ENCODE measurements at places on chromosomes 11 and 22.

DNA sequence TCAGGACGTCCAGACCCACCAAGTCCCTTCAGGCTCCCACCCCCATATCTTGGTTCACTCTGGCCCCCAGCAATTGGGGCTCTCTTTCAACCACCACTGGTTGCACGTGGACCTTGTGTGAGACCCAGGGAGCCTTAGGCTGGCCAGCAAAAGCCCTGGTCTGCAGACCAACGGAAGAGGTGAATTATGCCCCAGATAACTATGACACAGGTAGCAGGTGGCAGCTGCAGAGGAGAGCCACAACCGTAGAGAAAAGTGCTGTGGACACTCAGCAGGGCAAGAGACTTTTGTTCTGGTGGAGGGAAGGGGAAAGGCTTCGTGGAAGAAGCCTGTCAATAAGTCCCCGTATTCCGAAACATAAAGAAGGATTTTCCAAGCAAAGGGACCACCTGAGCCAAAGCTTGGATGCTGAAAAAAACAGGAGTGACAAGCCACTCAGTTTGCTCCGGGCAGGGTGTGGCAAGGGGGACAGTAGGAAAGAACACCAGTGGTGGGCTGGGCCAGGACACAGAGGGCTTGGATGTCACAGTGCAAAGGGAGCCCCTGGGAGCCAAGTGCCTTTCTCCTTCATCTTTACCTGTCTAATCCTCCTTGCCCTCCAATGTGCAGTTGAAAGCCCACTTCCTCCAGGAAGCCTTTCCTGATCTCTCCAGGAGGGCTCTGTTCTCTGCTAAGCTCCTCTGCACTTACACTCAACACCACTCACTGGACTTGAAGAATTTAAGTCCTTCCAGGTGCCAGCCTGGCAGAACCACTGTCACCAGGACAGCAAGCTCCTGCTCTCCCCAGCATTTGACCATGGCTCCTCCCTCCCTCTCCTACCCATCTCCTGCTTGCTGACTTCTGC lies 264.7 kb downstream of the BUD13 start:
- DNase-seq: no peak

DNA sequence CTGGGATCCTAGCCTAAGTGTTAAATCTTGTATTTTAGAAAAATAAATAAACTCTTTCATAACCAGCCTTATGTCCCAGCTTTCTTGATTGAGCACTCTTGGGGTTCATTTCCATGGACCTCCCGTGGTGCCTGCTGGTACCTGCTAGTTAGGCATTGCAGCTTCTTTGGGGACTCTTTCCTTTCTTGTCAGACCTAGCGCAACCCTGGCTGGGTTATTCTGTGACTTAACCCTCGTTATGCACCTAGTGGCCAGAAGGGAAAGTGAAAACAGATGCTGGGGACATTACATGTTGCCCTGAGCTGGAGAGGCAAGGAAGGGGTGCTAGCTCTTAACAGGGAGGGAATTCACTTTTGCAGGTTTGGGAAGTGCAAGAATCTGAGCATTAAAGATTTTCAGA lies 46.8 kb downstream of the APIP start:
- DNase-seq: no peak

- no peak for DNase-seq
Observed at GRCh38 chr22:39240831-39241793, 3.7 kb downstream of the PDGFB start.

DNA sequence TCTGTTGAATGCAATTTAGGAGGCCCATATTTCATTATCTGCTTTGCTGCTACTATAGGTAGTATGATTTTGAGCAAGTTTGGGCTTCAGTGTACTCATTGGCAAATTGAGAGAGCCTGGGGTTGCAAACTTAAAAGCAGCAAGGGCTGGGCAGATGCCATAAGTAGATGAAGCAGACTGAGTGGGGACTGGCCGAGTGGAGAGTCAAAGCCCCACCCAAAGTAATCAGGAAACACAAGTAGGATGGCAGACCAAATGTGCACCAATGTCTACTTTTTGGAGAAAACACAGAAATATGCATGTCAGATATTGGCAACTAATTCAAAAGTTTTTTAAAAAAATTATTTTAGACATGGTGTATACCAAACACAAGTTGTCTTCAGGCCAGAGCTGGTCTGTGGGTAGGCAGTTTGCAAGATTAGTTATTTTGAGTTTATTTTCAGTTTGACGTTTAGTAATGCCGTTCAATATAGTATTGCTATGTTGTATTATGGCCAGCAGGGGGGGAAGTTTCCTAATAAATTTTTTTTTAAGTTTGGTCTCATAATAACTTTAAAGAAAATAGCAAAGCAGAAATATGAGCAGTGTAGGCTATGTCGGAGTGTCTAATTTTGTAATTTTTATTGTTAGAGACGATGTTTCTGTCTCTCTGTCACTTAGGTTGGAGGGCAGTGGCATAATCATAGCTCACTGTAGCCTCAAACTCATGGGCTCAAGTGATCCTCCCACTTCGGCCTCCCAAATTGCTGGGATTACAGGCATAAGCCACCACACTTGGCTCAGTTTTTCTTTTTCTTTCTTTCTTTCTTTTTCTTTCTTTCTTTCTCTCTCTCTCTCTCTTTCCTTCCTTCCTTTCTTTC lies 105.1 kb downstream of the HIPK3 start:
- DNase-seq: no peak

GRCh38 chr11:67211656-67212436 lies 54.4 kb upstream of the GRK2 start:
- no peak for DNase-seq

DNA sequence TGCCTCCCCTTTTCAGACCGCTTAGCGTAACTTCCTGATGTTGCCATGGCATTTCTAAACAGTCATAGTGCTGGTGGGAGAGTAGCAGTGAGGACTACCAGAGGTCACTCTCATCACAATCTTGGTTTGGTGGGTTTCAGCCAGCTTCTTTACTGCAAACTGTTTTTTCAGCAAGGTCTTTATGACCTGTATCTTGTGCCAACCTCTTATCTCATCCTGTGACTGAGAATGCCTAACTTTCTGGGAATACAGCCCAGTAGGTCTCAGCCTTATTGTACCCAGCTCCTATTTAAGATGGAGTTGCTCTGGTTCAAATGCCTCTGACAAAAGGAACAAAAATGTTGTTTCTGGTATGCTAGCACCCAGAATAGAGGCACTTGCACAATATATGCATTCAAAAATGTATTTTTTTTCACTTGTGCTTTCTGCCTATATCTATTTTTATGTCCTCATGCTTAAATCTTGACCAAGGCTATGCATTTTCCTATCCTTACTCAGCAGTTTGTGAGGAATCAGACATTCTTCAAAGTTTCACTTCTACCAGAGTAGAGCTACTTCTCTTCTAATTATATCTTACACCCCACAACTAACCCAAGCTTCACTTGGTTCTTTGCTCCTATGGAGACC lies 16.1 kb upstream of the OR51M1 start:
- DNase-seq: no peak

DNA sequence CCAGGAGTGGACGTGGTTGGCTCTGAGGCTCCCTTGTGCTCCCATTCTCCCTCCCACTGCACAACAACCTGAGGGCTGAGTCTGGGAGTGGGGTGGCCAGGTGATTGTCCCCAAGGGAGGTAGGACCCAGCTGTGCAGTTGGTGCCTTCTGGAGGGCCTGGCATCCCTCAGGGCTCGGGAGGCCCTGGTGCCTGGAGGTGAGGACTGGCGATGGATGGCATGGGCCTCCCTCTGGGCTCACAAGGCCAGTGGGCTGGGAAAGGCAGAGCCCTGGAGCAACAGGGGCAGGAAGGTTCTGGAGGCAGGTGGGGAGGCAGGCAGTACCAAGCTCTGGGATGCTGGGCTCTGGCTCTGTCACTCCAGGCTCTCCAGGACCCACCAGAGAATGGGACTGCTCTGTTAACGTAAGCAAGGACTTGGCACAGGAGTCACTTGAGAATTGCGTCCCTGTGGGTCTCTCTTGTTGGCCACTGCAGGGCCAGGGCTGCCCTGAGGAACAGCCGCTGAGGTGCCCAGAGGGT lies 114.2 kb downstream of the KCNQ1OT1 start:
- DNase-seq: peak; percentile 11

DNA sequence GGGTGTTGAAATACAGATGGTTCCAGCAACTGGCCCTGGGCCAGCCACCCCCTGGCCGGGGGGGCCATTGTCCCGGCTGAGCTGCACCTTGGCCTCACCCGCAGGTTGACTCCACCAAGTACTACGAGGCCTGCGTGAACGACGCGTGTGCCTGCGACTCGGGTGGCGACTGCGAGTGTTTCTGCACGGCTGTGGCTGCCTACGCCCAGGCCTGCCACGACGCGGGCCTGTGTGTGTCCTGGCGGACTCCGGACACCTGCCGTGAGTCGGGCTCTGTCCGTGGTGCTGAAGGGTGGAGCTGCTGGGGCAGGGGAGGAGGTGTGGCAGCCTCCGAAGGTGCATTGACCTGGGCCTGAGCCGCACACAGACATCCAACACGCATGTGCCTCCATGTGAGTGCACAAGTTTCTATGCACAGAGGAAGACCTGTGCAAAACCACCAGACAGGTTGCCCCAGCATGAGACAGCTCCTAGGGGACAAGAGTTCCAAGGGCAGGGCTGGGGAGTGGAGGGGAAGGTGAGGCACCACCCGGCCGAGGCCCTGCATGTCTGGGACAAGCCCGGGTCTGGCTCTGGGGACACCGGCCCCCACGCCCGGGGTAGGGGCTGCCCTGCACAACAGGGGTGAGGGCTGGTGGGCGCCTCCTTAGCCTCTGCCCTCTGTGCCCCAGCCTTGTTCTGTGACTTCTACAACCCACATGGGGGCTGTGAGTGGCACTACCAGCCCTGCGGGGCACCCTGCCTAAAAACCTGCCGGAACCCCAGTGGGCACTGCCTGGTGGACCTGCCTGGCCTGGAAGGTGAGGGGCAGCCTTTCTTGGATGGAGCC lies 16.1 kb downstream of the MUC5B start:
- no peak for DNase-seq

GRCh38 chr11:98056945-98057344 lies 963.8 kb upstream of the CNTN5 start:
- DNase-seq: no peak

DNA sequence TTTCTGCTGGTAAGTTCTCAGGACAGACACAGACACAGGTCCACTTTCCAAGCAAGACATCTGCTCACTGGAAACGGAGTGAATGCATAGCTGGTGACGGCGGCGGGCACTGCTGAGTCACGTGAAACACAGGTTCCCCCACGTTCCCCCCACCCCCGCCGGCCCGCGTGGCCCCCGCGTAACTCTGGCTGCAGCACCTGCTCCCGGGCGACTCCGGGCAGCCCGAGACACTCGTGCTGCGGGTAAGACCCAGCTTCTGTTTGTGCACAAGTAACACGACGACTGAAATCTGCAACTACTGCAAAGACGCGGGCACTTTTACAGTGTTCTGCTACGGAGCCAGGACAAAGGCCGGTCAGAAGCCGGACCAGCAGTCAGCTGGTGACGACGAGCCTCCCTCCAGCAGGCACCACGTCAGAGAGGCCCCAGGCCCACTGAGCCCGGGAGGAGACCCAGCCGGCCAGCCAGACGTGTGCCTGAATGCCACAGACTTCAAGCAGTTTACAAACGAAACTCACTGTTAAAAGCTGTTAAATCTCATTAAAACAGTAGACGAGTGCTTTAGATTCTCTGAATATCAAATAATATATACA lies 12.9 kb upstream of the ARFGAP3 start:
- no peak for DNase-seq

- no peak for DNase-seq
Observed at GRCh38 chr22:18012531-18012930, 11.8 kb downstream of the MICAL3 start.

- DNase-seq: peak; percentile 18
Observed at GRCh38 chr11:103326070-103326794, 217.0 kb downstream of the DYNC2H1 start.

DNA sequence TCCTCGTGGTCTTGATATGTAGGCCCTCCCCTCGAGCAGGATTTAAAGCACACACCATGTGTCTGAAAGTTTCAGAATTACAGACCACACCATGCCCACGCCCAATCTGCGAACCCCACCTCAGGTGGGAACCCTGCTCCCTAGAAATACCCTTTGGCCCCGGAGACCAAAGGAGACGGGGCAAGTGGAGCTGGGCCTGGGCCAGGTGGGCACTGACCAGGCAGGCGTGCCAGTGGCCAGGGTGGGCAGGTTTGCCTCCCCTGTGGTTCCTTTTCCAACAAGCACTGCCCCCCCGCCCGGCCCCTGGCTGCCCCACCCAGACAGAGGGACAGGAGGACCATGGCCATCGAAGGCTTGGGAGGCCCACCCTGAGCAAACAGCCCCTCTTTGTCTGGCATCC lies 400.4 kb downstream of the TBC1D22A start:
- DNase-seq: no peak

GRCh38 chr11:1388763-1389102 lies 1.0 kb upstream of the BRSK2 start:
- no peak for DNase-seq

GRCh38 chr11:70643642-70644041 lies 245.3 kb downstream of the CTTN start:
- DNase-seq: no peak

- DNase-seq: no peak
Observed at GRCh38 chr11:61403658-61404057, 11.3 kb downstream of the TMEM216 start.

DNA sequence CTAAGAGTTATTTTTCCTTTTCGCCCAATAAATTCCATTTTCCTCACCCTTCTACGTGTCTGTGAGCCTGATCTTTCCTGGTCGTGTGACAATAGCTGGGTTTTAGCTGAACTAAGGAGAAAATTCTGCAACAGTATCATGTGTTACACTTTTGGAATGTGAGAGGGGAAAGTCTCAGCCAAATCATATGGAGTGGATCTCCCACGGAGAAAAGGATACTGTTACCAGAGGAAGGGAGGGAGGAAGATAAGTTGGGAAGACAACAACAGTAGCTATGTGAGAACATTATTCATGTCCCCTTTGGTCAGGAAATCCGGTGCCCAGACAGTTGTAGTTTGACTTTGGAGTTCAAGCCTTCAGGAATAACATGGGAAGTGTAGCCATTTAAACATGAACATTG lies 584.0 kb upstream of the RAG2 start:
- no peak for DNase-seq

DNA sequence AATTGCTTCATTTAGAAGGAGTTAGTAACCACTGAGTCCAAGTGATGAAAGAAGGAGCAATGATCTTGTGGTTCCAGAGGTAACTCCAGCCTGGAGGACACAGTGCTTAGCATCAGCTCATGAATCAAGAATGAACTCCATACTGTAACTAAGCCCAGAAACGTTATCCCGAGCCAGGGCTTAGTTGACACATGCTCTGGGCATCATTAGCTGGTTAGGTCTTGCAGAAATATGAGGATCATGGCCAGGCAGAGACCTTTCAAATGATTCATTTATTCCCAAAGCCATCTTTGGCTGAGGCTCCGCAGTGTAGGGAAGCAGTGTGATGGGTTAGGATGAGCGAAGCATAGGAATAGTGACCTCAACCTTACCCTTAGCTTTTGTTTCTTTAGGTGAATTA lies 277.4 kb downstream of the FAM76B start:
- no peak for DNase-seq

DNA sequence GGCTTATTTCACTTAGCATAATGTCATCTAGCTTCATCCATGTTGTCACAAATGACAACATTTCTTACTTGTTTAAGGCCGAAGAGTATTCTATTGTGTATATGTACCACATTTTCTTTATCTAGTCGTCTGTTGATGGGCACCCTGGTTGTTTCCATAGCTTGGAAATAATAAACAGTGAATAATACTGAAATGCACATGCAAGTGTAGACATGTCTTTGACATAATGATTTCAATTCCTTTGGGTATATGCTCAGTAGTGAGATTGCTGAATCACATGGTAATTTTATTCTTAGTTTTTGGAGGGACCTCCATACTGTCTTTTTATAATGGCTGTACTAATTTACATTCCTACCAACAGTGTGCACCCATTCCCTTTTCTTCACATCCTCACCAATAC lies 508.0 kb downstream of the NELL1 start:
- DNase-seq: no peak

GRCh38 chr11:102523189-102523570 lies 7.4 kb downstream of the MMP7 start:
- no peak for DNase-seq

Measured in stimulated activated CD4-positive, alpha-beta T cell treated with anti-CD3 and anti-CD28 coated beads, Interleukin-2, amount 100 ng/mL, for 24 hours (primary cell).